NT2/D1 (cell line): ENCODE measurements at places on chromosomes 6 and 20.

- DNase-seq: no peak
Observed at GRCh38 chr6:83884523-83884922, 25.0 kb downstream of the CYB5R4 start.

- no peak for DNase-seq
Observed at GRCh38 chr6:46688117-46688965, 656 bp downstream of the TDRD6 start.

DNA sequence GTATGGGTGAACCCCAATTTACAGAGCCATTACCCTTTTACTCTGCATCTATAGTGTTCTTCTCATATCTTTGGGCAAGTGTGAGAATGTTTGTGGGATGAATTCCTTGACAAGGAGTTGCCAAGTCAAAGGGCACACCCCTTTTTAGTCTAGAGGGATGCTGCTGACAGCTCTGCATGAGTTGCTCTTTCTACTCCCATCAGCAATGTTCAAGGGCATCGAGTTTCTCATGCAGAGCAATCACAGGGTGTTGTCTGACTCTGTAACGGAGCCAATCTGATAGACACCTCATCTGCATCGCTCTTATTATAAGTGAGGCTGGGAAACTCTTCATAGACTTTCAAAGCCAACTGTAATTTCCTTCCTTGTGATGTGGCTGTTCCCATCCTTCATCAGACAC lies 77.4 kb downstream of the EDN3 start:
- DNase-seq: no peak

- no peak for DNase-seq
Observed at GRCh38 chr6:87514831-87515230, 42.1 kb downstream of the SLC35A1 start.

DNA sequence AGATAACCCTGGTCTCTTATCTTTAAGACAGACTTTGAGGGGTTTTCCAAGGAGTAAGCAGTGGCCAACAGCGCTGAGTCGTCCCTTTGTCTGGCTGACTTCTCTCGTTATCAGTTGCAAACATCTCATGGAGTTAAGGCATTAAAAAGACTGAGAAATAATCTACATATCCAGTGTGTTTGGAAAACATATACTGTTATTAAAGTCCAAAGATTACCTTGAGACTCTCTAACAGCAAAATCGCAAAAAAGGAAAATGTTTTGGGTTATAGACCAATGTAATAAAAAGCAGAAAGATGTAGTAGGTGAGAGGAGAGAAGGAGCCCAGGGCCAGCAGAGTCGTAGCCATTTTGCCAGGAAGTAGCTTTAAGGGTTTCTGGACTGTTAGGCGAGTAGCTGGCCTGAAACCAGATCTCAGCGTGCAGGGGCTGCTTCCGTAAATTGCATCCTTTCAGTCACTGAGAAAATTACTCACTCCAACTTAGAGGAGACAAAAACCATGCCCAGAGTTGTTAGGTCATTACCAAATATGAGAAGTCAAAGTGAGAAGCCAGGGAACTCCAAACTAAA lies 24.6 kb downstream of the MYLK4 start:
- no peak for DNase-seq

GRCh38 chr6:6003621-6004366 lies 2.9 kb downstream of the NRN1 start:
- DNase-seq: no peak
